ENCODE measurements at places on chromosomes 16 and 17.

GRCh38 chr16:16908077-16908476 lies 529.1 kb downstream of the NPIPA7 start:
- DNase-seq: no peak

GRCh38 chr17:63847525-63848249 lies 5.2 kb upstream of the SMARCD2 start:
- no peak for DNase-seq

DNA sequence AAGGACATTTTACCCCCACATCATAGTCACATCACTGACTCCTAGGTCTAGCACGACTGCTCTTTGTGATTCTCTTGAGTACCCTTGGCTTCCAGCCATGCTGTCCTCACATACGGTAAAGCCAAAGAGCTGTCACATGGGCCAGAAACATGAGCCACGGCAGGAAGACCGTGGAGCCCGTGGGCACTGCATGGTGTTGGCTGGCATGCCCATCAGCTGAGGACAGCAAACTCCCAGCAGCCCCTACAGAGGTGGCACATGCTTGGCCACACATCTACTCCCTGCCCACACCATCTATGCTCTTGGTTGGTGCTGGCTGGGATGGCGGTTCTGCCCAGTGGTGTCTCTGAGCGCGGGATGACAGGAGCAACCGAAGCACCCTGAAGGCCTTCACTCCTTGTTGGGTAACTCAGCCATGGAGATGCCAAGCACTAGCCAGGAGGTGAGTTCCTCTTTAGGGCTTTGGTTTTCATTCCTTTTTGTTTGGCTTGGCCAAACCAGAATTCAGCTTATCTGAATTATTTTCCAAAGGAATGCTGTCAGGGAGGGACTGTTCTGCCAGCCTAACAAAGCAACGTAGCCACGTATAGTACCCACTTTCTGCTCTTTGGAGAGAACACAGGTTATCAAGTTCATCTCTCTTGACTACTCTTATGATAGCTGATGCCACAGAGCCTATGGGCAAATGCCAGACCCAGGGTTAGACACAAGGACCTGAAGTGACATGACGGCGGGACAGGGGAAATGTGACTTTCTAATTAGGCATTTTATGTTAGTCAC lies 10.0 kb downstream of the TNFAIP1 start:
- DNase-seq: no peak

- DNase-seq: no peak
Observed at GRCh38 chr16:65463652-65464260, 341.9 kb upstream of the CDH11 start.

DNA sequence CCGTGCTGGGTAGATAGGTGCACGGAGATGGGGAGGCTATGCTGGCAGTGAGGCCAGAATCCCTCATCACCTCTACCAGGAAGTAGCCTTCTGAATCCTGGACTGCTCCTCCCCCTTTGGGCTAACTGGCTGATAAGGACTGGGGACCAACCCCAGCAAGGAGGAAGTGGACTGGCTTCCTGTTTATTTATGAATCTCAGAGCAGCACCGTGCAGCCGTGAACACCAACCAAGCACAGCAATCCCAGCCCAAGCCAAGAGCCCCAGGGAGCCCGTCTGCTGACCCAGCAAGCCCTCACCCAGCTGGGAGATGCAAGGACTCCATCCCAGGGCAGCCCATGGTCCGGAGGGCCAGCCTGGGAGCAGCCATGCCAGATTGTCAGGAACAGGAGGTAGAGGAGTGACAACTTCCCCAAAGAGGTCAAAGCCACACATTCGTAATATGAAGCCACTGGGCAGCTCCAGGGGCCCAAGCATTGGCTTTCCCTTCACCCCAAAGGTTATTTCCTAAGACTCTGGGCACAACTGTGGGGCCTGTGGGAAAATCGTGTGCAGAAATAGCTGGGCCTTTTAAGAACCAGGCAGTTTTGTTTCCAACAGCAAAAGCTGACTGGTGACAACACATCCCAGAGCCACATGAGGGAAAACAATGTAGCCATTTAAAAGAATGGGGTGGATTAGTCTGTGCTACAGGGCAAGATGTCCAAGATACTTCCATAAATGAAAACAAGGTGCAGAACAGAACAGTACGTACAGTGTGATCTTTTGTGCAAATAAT lies 23.9 kb downstream of the PHB1 start:
- no peak for DNase-seq

DNA sequence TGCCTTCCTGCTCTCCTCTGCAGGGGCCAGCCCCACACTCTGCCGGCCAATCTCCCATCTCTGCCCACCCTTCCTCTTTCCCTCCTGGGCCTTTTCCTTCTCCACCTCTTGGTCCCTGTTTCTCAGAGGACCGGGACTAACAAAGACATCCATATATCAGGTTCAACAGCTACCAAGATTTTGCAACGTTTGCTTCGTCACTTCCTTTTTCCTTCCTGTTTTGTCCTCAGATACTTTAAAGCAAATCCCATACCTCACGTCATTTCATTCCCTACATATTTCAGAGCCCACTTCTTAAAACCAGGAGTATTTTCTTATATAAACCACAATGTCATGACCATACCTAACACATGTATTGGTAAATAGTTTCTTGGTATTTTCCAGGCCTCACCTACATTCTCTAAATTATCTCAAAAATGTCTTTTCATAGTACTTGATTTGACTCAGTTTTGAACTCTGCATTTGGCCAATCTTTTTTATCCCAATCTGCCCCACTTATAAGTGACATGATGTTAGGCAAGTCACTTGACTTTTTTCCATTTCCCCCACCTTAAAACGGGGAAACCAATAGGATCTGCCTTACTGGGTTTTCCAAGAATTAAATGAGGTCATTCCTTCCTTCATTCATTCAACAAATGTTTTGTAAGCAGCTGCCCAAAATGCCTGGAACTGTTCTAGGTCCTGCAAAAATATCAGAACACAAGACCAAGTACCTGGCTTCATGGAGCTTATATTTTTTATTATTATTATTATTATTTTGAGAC lies 7.2 kb upstream of the USP10 start:
- no peak for DNase-seq

DNA sequence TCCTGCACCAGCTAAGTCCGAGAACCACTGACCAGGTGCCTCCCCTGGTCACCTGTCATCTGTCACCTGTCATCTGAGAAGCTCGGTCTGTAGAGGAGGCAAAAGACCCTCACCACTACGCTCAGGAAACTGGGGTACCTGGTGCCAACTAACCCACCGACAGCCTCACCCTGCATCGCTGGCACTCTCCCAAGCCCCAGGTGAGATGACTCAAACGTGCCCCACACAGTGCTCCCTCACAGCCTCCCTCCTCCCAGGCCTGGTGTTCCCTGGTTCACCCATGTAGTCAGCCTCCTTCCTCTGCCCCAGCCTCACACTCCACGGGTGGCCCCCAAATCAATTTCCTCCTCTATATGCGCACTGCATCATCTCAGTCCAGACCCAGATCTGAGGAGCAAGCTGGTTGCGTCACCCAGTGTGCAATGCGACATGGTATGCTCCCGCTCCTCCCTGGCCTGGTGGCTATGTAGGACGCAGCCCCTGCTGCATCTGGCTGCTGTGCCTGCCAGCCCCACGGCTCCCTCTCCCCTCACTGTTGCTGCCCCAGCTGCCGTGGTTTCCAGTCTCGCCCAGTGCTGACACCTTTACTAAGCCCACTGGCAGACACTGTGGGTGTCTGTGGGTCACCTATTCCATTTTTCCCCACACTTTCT lies 68.3 kb downstream of the GTF3C1 start:
- DNase-seq: no peak

DNA sequence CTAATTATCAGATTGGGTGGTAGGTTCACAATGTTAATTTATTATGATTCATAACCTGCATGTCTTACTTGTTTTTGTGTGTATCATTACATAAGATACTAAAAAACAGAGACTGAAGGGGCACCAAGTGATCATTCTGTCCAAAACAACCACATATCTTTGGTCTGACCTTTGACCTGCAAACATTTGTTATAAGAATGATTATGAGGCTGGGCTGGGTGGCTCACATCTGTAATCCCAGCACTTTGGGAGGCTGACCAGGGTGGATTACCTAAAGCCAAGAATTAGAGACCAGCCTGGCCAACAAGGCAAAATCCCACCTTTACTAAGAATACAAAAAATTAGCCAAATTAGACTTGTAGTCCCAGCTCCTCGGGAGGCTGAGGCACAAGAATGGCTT lies 116.4 kb downstream of the SPAG9 start:
- DNase-seq: no peak

DNA sequence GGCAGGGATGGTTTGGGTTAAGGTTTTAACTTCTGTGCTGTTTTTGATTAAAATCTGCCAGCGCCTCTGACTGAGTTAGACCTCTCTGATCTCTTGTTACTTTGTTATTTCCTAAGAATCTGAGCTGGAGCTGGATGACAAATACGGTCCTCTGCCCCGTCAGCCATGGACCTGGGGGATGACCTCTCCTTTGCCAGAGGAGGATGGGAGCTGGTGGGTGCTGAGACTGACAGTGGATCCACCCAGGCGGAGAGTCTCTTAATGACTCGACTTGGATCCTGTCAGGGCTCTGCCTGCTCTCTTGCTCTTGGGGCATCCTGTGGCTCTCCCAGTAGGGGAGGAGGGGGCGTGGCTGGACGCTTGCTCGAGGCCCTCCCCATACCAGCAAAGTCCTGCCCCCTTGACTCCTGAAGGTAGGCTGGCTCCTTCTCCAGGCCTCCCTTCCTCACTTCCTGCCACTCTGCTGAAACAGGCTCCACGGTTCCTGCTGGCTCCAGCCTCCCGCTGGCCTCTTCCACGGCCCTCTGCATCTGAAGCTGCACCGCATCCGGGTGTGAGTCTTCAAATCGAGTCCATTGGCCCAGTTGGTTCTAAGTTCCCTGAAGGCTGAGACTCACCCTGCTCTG lies 24.8 kb upstream of the MAP3K14 start:
- peak; percentile 85 for DNase-seq

GRCh38 chr16:8859913-8860881 lies 8.6 kb downstream of the CARHSP1 start:
- DNase-seq: peak; percentile 49

DNA sequence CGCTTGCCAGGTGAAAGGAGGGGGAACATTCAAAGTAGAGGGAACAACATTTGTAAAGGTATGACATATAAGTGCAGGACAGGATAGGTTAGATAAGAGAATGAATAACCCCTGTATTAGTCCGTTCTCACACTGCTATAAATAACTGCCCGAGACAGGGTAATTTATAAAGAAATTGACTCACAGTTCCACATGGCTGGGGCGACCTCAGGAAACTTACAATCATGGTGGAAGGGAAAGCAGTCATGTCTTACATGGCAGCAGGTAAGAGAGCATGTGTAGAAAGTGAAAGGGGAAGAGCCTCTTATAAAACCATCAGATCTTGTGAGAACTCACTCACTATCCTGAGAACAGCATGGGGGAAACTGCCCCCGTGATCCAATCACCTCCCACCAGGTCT lies 223.8 kb downstream of the SOX9 start:
- DNase-seq: no peak
